ENCODE measurements at places on chromosomes 2 and 18.

DNA sequence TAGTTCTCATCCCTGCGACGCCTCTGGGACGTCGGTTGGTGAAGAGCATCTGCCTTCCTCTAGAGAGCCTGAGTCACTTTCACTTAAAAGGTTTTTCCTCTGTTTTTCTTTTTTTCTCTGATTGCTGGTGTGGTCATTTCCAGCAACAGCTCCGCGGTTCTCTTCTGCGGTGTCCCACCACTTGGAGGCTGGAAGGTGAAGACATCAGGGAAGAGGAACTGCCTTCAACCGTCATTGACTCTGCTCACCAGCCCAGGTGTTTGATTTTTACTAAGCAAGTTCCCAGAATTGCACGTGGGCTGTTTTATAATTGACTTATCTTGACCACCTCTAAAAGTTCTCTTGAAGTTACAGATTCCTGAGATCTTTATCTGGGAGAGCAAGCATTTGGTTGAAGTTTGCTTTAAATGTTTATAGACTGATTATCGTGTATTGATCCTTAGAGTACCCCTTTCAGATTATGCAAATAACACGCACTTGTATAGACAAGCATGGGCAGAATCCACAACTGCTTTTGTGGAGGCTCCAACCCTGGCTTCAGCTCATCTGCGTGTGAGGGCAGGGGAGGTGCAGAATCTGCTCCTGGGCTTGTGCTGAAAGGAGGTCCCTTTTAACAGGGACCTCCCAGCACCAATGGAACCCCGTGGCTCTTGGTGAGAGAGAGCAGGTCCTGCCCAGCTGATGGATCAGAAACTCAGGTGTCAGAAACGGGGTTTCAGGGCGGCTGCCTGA lies 3.5 kb downstream of the CTDP1 start:
- DNase-seq = no peak

GRCh38 chr2:177195194-177195593 lies 17.4 kb upstream of the HNRNPA3 start:
- DNase-seq = no peak

DNA sequence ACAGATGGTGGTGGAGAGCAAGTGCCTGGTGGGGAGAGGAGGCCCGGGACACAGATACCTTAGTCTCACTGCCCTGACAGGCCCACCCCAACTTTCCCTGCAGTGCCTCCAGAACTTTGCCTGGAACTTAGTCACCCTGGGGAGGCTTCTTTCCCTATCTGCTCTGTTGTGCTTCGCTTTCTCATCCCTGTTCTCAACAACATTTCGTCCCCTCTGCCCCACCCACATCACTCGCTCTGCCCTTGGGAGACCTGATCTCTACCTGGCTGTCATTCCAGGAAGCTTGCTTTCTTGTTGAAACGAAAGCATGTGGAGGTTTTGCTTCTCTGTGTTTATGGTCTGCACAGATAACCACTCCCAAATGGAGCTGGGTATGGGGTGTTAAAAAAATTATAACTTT lies 93.8 kb downstream of the PRKCE start:
- DNase-seq = no peak

DNA sequence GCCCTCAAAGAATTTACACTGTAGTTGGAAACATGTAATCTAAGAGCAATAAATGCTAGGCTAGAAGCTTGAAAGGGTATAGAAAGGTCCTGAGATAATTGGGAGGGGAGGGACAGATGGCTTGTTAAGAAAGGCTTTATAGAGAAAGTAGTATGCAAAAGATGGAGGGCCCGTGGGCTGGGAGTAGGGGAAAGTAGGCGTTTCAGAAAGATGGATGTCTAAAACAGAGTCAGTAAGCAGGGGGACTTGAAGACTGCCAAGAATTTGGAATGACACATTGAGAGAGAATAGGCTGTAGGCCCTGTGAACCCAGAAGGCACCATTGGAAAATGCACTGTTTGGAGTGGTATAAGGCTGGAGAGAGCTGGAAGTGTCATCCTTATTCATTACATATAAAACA lies 822 bp downstream of the PSMG2 start:
- no peak for DNase-seq

- no peak for DNase-seq
These were observed 47.3 kb downstream of the CABLES1 start for GRCh38 chr18:23182606-23183005.

GRCh38 chr2:64249426-64249825 lies 105.2 kb upstream of the PELI1 start:
- DNase-seq = no peak

- DNase-seq = no peak
These were observed 206.2 kb downstream of the NCKAP5 start for GRCh38 chr2:133362061-133362476.

- no peak for DNase-seq
These were observed 1.5 kb downstream of the SFXN5 start for GRCh38 chr2:73069855-73070642.

DNA sequence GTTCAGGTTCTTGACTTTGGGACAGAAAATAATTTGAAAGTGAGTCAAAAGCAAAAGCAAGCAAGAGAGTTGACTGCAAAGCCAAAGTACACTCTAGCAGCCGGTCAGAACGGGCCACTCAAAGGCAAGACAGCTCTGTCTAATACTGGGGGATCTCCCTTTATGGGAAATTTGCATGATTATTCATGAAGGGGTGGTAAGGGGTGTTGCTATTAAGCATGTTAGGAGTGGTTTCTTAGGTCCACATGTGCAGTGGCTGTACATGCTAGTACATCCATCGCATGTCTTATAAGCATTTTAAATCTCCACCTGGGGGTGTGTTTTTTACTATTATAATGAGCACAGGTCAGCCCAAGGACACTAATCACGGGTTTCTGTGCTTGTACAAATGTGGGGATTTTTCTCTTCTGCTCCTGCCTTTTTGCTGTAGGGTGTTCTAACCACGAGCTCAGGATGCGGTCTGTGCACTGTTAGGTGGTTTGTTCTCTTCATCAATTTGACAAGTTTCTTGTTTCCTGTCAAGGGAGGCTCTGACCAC lies 60.2 kb upstream of the SPP2 start:
- DNase-seq = no peak

DNA sequence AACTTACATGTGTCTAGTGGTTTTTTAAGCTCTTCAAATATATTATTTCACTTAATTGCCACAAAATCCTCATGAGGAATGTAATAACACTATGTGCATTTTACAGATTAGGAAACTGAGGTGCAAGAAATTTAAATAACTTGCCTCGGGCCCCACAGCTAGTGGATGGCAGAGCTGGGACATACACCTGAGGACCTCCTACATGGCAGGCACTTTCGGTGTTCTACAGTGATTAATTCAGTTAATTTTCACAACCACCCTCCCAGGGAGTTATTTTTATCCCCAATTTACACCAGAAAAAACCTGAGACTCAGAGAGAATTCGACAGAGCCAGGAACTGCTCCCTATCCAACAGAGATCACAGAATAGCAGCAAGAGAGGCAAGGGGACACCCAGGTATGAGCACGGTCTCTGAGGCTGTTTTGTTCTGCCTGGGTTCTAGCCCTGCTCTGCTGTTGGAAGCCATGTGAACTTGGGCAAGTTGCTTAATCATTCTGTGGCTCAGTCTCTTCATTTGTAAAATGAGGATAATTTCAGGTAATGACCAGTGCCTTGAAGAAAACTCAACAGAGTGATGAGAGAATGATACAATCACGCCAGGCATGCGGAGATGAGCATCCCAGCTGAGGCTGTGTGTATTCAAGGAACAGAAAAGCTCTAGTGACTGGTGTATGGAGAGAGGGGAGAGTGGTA lies 82.3 kb downstream of the MYCN start:
- no peak for DNase-seq

- no peak for DNase-seq
These were observed 29.7 kb downstream of the CARF start for GRCh38 chr2:202941771-202942170.

DNA sequence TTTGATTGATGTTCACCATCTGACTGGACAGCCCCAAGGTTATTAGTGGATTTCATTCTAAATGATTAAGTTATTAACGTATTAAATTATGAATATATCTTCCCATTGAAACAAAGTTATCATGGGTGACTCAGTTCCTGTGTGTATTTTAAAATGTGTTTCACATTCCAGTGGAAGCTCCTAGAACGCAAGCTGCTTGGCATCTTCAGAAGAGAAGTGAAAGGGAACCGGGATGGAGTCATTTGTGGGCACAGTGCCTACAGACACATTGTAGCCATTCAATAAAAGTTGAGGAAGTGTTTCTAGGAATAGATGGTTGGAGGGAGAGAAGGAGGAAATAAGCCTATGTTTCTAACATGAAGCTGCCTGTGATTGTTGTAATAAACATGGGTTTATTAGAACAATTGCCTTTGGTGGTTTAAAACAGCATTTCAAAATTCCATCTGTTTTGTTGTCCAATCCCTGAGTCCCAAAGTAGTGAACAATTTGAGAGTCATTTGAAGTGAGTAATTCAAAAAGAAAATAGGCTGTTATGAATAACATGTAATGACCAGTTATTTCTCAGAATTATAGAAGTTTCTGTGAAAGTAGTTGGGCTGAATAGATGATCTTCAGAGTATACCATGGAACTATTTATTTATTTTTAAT lies 143.5 kb downstream of the PKP4 start:
- DNase-seq = no peak

DNA sequence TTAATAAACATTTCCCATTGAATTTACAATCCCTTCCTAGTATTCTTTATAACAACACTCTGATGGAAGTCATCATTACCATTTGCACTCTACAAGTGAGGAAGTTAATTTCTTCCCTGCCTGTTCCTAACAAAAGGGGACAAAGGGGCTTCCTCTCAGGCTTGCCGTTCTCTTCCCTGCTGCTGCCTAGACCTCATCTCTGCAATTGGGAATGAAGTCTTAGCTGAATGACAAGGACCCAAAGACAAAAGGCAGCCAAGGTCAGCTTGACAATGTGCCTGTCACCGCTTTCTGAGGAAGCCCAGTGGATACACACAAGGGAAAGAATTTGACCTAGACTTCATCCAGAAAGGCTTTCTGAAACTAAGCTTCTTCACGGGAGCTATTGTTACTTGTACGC lies 416.4 kb downstream of the CMPK2 start:
- no peak for DNase-seq

- DNase-seq = no peak
These were observed 12.4 kb upstream of the CHCHD5 start for GRCh38 chr2:112572005-112572404.

DNA sequence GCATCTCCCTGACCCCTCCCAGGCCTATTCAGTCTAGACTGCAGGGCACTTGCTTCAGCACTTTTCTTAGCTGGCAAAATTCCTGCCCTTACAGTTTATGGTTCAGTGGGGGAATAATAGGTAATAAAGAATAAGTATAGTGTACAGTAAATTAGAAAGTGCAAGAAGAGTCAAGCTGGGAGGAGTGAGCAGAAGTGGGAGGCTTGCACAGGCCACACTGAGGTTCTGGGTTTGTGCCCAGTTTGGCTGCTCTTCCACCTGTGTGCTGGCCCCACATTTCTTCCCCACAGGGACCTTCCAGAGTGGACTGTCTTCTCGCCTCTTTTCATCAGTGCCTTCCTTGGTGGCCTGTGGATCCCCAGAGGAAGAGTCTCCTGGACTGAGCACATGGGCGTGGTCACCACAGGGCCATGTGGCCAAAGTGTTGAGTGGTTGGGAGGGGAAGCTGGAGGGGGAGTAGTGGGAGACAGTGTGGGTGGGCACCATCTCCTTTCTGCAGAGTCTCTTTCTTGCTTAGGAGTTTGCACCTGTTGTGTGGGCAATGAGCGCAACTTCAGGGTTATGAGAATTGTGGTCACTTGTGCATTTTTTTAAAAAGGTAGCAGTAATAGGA lies 128.6 kb upstream of the ZSWIM2 start:
- DNase-seq = no peak

- DNase-seq = no peak
These were observed 235.5 kb downstream of the MYT1L start for GRCh38 chr2:2095360-2096093.

DNA sequence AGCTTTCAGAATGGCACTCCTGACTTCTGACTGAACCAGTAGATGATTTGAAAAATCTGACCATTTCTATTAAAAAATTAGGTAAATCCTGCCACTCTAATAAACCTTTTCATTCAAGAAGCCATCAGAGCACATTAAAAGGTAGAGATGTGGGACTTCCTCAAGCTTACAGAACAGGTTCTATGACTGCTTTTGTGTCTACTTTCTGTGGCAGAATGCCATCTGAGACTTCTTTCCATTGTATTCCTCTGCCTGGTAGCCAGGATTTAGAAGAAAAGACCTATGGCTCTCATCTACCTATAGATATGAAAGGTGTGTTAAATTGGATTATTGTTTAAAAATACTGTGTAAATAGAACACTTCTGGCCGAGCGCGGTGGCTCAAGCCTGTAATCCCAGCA lies 99.9 kb upstream of the NABP1 start:
- no peak for DNase-seq

GRCh38 chr2:215678094-215678493 lies 242.2 kb upstream of the FN1 start:
- DNase-seq = no peak

GRCh38 chr2:219042750-219043149 lies 1.4 kb upstream of the CFAP65 start:
- DNase-seq = no peak

Data from NCI-H1105 (cell line).